CD4-positive, alpha-beta T cell treated with Interleukin-6 for 4 hours (primary cell): ENCODE measurements at places on chromosomes 2 and 18.

- no peak for DNase-seq
Measured at GRCh38 chr18:34808389-34808788, 98.3 kb downstream of the DTNA start.

GRCh38 chr2:192011196-192011595 lies 164.3 kb upstream of the CAVIN2 start:
- no peak for DNase-seq

DNA sequence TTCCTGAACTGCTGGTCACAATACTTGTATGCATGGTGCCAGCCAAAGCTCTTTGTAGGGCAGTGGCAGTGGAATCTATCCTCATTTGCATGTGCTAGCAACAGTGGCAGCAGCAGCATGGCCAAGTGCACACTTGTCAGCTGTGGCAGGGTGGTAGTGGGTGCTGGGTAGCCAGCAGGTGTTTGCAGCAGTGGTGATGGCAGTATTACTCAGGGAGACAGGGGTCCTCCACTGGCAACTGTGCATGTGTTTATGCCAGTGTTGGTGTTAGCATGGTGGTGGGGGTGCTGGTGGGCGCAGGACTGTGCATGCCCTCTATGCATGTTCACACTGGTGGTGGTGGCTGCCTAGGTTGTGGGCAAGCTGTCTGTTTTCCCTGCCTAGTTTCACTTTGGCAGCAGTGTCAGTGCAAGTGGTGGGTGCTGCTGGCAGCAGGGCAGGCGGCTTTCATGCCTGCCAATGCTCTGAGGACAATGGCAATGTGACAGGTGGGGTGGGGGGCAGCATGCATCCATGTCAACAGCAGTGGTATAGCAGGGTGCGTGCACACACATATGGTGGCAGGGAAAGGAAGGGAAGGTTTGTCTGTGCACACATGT lies 41.2 kb downstream of the GALNT13 start:
- DNase-seq, result no peak

- DNase-seq, result no peak
Measured at GRCh38 chr18:22509423-22509822, 91.7 kb upstream of the CTAGE1 start.

DNA sequence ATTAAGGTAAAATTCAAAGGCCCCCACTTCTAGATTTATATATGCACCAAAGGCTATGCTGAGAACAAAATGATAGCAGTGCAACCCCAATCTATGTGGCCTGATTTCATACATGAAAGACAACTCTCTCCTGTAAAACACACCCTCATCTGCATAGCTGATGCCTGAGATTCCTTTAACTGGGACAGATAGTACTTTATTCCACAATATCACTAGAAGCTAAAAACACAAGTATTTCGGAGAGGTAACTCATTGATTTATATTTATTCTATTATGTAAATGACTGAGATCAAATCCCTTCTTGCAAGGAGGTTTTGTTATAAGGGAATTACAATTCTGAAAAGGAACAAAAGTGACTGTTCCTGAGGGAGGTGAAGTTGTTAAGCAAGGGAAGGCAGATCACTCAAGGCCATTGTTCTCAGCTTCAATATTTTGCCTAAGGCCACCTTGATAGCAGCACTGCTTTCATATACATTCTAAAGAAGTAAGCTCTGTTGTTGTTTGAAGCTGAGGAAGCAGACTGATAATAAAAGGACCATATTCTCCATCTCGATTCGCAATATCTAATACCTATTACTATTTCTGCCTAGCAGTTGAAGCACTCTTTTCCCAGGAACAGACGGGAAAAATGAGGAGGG lies 471.0 kb upstream of the CDH7 start:
- DNase-seq, result no peak
